Sigmoid colon (tissue), 7 donors: ENCODE measurements at places on chromosomes 4 and X.

DNA sequence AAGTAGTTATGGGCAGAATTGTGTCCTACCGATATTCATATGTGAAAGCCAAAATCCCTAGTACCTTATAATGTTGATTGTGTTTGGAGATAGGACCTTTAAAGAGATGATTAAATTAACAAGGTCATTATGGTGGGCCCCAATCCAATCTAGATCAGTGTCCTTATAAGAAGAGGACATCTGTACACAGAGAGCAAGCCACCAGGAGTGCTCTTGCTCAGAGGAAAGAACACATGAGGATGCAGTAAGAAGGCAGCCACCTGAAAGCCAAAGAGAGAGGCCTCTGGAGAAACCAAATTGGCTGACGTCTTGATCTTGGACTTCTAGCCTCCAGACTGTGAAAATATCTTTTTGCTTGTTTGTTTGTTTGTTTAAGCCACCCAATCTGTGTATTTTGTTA lies 1290.8 kb upstream of the PABPC4L start:
- no peak for DNase-seq

DNA sequence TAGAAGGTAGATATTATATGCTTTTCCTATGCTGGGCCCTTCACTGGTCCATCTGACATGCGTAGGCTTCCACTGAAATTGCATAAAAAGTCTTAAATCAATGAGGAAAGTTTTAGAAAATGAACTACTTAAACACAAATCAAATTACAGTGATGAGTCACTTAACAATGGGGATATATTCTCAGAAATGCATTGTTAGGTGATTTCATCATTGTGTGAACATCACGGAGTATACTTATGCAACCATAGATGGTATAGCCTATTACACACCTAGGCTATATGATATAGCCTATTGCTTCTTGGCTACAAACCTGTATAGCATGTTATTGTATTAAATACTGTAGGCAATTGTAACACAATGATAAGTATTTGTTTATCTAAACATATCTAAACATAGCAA lies 10.3 kb downstream of the STAP1 start:
- no peak for DNase-seq

DNA sequence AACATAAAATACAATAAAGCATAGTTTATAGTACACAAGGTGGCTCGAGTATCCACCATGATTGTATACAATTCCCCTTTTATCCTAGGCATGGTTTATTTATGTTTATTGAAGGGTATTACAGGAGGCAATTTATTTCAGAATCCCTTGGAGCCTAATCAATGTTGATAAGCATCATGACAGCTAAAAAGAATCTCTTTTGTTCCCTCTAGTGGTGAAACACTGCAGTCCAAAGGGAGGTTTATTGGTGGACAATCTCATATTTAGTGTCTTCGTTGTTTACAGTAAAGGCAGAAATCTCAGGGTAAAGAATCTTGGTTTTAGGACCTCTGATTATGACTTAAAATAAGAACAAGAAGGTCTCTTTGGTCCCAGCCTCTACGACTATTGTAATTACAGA lies 1712.5 kb downstream of the C4orf33 start:
- DNase-seq = no peak

DNA sequence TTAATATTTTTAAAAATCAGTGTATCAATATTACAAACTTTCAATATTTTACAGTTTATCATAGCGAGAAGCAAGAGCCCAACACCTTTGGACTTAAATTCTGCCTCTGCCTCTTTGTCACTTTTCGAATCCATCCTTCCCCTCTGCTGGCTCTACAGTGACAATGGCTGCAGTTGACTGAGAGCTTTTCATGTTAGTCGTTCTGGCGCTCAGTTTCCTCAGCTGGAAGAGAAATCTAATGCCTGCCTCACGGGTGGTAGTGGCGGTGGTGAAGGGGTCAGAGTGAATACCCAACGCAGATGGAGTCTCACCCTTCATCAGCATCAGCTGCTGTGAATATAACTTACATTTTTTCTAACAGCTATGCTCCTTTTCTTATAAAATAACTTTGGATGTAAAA lies 144.8 kb downstream of the NWD2 start:
- DNase-seq = no peak

DNA sequence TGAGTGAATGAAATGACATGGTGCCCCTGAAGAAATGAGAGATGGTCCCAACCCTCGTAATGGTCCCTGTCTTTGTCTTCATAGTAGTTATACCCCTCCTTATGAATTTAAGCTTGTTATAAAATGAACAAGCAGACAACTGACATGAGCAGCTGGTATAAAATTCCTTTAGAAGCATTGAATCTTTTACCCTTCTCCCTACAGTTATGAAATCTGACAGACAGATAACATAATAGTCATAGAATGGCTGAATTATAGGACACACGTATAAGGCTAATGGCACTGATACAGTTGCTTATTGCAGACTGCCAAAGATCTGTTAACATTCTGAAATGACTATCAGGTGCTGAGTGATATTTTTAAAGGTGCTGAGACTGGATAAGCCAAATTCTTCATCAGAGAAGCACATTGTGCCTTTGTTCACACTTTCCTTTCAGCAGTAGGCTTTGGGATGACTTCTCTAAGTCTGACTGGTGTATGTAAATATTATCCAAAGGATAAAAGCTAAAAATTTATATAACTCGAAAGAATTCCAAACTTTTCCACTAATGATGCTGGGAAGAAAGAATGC lies 47.4 kb upstream of the PDGFC start:
- DNase-seq = no peak

- DNase-seq = no peak
Measured at GRCh38 chrX:26208012-26208411, 8.0 kb upstream of the MAGEB5 start.
